ENCODE measurements at places on chromosomes 1 and 21.

DNA sequence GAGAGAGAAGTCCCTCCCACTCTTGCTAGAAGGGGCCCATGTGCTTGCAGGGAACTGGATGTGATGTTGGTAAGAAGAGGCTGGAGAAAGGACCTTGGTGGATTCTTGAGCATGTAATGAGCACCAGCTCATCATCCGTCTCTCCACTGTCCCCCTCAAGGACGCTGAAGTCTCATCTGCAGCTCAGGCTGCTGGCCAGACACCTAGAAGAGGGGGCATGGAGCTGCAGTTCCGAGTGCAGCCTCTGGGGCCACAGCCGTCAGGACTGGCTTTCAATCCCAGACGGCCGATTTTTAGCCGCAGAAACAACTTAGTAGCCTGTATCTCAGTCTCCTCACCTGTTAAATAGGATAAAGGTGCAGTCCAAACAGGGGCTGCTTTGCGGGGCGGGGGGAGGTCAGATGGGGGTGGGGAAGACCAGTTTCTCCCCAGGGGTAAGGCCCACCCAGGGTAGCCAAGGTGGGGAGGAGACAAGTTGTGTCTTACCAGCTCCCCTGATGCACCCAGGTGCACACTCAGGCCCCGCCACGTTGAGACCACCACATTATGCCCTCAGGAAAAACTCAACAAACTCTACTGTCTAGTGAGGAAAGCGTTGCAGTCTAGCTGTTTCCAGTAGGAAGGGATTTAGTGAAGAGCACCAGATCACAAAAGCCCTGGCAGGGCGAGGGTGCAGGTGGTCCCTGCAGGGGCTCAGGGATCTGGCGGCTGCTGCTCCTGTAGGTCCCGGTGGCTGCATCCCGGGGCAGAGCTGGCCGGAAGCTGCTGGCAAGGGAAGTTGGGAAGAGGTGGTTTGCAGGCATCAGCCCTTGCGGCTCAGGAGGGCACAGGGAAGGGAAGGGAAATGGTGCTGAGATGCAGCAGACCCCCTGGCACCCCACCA, 29.5 kb downstream of the LDLRAP1 start:
- peak; percentile 60 for DNase-seq

GRCh38 chr1:227781314-227781930, 34.1 kb upstream of the PRSS38 start:
- no peak for DNase-seq

DNA sequence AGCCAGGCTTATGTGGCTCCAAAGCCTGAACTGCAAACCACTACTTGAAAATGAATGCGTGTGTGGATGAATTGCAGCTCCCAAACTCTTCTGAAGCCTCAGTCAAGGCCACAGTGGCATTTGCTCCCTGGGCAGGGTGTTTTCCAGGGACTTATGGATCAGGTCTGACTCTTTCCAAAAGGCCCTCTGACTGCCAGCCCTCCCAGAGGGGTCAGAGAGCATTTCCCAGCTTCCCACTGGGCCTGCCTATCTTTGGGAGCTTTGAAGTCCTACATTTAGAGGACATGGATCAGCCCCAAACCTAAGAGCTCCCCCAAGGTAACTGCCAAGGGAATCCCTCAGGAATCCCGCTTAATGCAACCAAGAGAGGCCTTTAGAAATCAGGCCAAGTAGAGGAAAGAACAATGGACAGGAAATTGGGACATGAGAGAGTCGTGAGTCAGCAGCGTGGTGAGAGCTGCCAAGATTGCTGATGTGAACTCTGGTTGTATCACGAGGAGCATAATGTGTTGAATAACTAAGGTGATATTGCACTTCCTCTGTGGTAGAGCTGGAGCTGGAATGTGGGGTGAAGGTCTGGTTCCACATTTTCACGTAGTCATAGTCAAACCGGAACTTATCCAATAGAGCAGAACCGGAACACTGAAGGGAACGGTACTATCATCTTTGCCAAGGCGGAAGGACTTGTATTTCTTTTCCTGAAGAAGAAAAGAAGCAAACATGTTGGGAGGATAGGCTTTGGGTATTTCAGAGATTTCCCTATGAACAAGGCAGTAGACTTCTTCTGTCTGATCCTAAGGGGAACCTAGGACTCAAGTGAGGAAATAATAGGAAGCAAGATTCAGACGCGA, 99.4 kb upstream of the JUN start:
- peak; percentile 64 for DNase-seq

- DNase-seq = no peak
These were observed 65.4 kb downstream of the AK4 start for GRCh38 chr1:65213271-65214023.

DNA sequence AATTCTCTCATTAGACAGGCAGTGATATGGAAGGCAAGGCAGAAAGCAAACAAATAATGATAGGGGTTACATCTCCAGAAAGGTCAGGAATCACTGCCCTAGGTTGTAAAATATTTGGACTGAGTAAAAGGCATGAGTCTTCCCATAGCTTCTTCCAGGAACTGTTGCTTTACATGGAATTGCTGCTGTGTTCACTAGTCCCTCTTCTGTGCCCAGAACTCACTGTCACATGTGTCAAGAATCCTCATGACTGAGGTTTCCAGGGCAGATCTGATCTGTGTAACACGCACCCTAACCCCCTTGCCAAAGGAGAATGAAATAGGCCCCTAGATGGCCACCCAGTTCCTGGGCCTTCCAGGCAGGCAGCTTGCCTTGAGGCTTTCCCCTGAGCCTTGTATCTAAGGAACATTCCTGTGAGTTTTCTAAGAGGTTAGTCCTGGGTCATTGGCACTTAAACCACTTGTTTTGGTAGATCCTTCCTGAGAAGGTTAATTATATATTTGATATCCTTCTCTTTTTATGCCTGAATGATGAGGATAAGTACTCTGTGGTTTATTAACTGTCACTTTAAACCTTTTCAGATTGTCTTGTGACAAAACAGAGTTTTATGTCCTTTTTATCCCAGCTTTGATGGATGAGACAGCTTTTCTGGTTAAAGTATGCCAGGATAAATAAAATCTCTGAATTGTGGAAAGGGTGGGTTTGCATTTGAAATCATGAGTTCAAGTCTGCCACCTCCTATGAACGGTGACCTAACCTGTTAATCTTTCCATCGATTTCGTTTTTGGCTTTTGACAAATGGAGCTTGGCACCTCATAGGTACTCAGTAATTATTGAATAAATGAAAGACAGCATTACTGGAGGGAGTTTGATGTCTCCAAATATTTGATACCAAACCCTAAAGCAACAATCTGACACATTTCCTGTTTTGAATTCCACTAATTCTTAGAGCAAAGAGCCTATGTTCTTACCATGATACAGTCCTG, 163.3 kb downstream of the DHRS3 start:
- DNase-seq = peak; percentile 93

DNA sequence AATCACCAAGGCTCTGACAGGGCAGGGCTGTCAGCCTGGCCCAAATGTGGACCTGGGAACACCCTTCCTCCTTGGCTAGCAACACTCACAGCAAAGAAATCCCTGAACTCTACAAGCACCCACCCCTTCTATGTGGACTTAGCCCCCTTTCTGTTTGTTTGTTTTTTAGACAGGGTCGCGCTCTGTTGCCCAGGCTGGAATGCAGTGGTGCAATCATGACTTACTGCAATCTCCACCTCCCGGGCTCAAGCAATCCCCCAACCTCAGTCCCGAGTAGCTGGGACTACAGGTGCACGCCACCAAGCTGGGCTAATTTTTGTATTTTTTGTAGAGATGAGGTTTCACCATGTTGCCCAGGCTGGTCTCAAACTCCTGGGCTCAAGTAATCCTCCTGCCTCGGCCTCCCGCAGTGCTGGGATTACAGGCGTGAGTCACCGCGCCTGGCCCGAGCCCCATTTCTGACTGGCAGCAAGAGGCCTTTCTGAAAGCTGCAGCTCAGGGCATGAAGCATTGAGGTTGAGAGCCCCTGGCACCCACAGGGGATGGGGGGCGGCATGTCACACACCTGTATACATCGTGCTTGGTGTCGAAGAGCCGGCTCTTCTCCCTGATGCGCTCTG, 16.2 kb downstream of the RIPK4 start:
- no peak for DNase-seq

DNA sequence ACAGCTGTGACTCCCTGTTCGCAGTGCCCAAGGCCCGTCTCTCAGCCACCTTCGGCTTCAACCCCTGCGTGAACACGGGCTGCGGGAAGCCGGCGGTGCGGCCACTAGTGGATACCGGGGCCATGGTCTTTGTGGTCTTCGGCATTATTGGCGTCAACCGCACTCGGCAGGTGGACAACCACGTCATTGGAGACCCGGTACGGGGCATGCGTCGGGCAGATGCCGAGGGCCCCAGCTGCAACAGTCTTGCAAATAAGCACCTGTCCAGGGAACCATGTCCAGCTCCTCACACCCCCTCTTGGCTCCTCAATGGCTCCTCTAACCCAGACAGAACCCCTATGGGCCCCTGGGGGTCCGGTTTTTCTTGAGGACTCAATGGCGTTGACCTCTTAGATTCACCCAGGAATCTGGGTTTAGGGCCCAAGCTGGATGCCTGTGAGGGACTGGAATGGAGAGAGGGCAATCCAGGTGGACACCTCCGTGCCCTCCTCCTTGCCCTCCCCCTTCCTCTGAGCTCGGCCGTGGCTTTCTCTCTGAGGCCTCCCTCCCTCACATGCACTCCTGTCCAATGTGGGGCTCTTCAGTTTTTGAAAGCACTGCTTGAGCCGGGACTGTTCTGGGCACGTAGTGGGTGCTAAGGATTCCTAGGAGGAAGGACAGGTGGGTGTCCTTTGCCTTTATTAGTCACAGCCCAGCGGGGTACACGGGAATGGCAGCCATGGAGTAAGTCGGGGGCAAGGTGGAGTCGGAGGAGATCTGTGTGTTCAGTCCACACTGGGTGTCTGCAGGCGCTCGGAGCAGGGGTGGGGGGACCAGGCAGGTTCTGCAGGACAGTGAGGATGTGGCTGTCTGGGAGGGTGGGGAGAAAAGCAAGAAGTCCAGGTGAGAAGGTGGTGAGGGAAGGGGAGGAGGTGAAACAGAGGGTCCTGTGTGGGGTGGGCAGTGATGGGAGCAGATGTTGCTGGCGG, 51.1 kb downstream of the DISP3 start:
- DNase-seq = no peak

DNA sequence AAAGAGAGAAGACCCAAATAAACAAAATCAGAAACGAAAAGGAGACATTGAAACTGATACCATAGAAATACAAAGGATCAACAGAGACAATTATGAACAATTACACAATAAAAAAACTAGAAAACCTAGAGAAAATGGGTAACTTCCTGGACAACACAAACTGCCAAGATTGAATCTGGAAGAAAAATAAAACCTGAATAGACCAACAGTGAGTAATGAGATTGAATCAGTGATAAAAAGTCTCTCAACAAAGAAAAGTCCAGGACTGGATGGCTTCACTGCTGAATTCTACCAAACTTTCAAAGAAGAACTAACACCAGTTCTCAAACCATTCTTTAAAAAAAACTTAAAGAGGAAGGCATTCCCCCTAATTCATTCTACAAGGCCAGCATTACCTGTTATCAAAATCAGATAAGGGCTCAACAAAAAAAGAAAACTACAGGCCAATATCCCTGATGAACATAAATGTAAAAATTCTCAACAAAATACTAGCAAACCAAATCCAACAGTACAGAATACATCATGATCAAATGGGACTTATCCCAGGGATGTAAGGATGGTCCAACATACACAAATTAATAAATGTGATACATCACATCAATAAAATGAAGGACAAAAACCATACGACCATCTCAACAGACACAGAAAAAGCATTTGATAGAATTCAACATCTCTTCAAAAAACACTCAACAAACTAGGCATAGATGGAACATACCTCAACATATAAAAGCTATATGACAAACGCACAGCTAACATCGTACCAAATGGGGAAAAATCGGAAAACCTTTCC, 119.9 kb downstream of the ACBD6 start:
- no peak for DNase-seq

GRCh38 chr21:44303490-44303981, 3.7 kb downstream of the PFKL start:
- no peak for DNase-seq

DNA sequence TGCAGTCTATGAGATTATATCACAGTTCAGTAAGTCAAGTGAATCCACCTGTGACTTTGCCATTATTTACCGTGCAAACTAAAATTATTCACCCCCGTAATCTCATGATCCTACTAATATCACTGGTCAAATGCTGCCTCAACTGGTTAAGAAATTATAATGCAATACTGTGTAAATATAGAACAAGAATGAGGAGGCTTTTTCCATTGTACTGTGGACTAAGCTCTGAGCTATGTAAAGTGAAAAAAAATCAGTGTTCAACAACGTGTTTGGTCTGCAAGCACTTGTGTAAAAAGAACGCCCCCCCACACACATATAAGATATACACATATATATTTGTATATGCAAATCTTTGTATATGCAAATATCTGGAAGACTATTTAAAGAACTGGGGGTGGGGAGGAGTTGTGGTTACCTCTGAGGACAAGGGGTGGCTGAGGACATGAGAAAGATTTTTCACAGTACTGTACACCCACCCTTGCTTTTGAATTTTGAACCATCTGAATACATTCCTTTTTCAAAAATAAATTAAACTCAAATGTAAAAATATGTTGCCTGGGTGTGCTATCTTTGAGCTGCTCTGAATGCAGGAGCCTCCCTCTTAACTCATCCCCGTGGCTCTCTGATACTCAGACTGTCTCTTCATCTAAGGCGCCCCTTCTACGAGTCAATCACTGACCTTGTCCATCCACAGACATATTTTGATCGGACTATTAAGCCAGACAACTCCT, 57.0 kb downstream of the PTP4A2 start:
- peak; percentile 15 for DNase-seq

- no peak for DNase-seq
These were observed 13.3 kb upstream of the GNG12 start for GRCh38 chr1:67846538-67846937.

DNA sequence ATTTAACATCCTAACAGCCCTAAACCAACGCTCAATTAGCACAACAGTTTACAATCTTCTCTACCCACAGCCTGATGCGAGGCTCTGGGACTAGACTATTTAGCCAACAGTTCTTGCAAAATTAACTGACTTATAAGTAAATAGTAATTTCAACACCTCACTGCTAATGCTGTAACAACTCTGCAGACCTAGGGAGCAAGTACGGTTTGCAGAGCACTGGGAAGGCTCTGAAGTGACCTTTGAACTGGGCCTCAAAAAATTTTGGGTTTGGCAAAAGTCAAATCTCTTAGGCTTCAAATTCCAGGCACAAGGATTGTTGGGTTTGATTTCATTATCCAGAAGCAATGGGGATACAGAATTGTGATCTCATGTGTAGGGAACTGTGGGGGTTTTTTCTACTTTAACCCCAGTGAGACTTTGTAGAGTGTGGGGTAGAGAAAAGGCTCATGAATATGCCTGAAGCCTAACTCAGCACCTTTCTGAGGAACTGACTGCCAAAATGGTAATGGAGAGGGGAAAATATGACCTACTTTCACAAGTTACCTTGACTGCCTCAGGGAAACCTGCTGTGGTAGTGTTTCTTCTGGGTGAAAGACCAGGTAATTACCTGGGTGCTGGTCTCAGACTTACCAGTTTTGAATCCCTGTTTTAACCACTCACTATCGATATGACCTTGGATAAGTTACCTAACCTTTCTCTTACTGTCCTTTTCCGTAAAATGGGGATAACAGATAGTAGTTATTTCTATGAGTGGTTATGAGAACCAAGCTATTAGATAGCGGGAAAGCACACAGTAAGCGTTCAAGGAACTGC, 889 bp upstream of the TXLNA start:
- DNase-seq = no peak
